ENCODE measurements at places on chromosomes 5 and 9. TPM values are rescaled to one million over a fixed set of nuclear protein-coding genes. Genes with fewer than 3 reads are reported as not detected.

- H3K4me3 ChIP-seq, result peak within 1 kb of the TSS; percentile 64
- H3K4me1 ChIP-seq, result no peaks in the 10 kb centered on the region
- peak within 1 kb of the TSS; percentile 91 for H3K27ac ChIP-seq
- H3K36me3 ChIP-seq, result no peaks in the 10 kb centered on the region
- H3K27me3 ChIP-seq, result peaks cover 83% of the 10 kb centered on the region
Measured at GRCh38 chr5:51383131-51384121, at the start of gene ISL1. TSS of gene ISL1 (plus strand) at chr5:51383448. CDS start at chr5:51383672, 224 bp downstream.

DNA sequence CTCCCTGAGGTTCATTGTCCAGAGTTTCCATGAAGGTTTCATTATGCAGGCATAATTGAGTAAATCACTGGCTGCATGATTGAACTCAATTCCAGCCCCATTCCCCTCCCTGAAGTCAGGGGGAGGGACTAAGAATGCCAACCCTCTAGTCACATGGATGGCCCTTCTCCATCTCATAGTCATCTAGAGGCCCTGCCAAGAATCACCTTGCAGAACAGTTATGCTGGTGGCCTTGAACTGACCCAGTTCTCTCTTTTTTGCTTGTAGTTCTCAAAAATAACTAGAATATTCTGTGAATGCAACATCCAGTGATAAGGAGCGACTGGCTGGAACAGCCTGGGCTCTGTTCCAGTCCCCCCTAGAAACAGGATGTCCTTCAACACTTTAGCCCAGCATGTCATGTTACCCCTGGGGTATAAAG, 31.7 kb downstream of the SLC35A4 start:
- H3K27ac ChIP-seq, result peak overlapping the region; percentile 57
- no peak overlapping the region for H3K4me3 ChIP-seq
- no peak for DNase-seq
- no peaks in the 10 kb centered on the region for H3K36me3 ChIP-seq
- no peaks in the 10 kb centered on the region for H3K4me1 ChIP-seq

- no peak for DNase-seq
- no peaks in the 10 kb centered on the region for H3K36me3 ChIP-seq
- H3K27me3 ChIP-seq, result no peaks in the 10 kb centered on the region
- peaks cover 11% of the 10 kb centered on the region for H3K4me1 ChIP-seq
- H3K27ac ChIP-seq, result no peak overlapping the region
Measured at GRCh38 chr9:35766997-35767396, 12.9 kb upstream of the MSMP start.

- H3K27me3 ChIP-seq, result peaks cover 3% of the 10 kb centered on the region
- H3K27ac ChIP-seq, result no peak overlapping the region
- no peaks in the 10 kb centered on the region for H3K36me3 ChIP-seq
- H3K4me3 ChIP-seq, result no peak overlapping the region
- DNase-seq, result no peak
Measured at GRCh38 chr5:172723508-172723907, 47.5 kb downstream of the DUSP1 start.

GRCh38 chr9:90078988-90079421, 474.2 kb downstream of the GADD45G start:
- H3K4me1 ChIP-seq, result no peaks in the 10 kb centered on the region
- H3K36me3 ChIP-seq, result no peaks in the 10 kb centered on the region
- no peak overlapping the region for H3K27ac ChIP-seq
- no peaks in the 10 kb centered on the region for H3K27me3 ChIP-seq

GRCh38 chr9:111198936-111199335, 131.1 kb downstream of the OR2K2 start:
- no peak overlapping the region for H3K27ac ChIP-seq
- no peaks in the 10 kb centered on the region for H3K27me3 ChIP-seq
- H3K4me3 ChIP-seq, result no peak overlapping the region
- DNase-seq, result no peak
- H3K4me1 ChIP-seq, result no peaks in the 10 kb centered on the region
- H3K36me3 ChIP-seq, result no peaks in the 10 kb centered on the region

DNA sequence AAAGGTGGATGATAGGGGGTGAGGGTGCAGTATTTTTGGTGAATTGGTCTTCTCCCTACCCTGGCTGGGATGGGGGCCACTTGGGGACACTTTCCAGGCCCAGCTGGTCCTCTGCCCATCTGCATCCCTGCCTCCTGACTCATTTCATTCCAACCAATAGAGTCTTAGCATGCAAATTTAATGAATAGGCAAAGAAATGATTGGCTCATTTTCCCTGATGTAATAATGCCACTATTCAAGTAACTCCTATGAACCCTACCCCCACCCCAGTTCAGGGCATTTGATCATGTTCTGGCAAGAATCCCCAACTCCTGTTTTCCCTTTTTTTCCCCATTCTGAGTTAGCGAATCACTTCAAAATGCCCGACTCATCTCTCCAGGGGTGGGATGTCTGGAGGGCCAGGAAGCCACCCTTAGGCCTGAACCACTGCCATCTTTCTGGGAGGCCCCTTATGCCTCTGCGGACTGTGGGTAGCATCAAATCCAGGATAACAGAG, 56.7 kb downstream of the PCDH1 start:
- no peaks in the 10 kb centered on the region for H3K36me3 ChIP-seq
- no peak overlapping the region for H3K4me3 ChIP-seq
- peaks cover 10% of the 10 kb centered on the region for H3K4me1 ChIP-seq
- H3K27ac ChIP-seq, result peak overlapping the region; percentile 89
- peak; percentile 72 for DNase-seq
- peaks cover 8% of the 10 kb centered on the region for H3K27me3 ChIP-seq

DNA sequence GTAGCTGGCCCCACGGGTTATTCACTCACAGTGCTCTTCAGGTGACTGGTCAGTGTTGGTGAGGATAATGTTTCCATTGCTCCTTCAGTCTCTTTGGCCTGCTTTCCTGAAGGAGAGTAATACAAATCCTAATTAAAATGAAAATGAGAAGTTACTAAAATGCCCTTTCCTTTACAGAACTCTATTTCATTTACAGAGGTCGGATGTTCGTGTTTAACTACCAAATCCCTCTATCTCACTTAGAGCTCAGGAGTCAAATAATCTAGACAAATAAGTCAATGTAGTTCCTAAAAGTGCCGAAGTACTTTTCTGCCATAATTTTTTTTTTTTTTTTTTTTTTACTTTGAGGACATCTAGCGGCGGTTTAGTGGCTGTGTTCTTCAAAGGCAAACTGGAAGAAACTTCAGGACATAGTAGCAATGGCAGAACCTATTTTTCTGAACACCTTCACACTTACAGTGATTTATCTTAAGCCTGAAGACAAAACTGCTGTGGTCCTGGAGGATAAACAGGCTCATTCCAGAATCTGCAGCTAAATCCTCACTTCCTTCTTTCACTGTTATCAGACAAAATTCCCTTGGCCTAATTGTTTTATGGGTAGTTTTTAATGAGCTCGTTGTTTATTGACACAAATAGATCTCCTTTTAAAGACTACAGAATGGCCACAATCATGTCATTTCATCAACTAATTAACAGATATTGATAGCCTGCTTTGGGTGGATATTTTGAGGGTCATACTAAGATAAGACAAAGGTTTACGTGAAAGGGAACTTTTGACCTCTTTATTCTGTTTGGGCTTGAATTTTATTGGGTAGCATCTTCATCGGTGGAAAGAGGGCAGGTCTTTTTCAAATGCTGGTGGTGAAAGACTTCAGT, 207.6 kb upstream of the DMRTA1 start:
- peaks cover 14% of the 10 kb centered on the region for H3K4me1 ChIP-seq
- no peaks in the 10 kb centered on the region for H3K27me3 ChIP-seq
- no peaks in the 10 kb centered on the region for H3K36me3 ChIP-seq
- peak overlapping the region; percentile 67 for H3K27ac ChIP-seq

- DNase-seq, result no peak
- no peak overlapping the region for H3K4me3 ChIP-seq
- H3K4me1 ChIP-seq, result no peaks in the 10 kb centered on the region
- peaks cover 4% of the 10 kb centered on the region for H3K27me3 ChIP-seq
Measured at GRCh38 chr9:35993976-35994720, 36.2 kb upstream of the OR2S2 start.

GRCh38 chr5:138180183-138180782, 1.4 kb downstream of the KIF20A start:
- H3K36me3 ChIP-seq, result no peaks in the 10 kb centered on the region
- no peak overlapping the region for H3K27ac ChIP-seq
- peak; percentile 68 for DNase-seq
- no peaks in the 10 kb centered on the region for H3K27me3 ChIP-seq

GRCh38 chr9:123358181-123358905, 2.3 kb downstream of the CRB2 start:
- no peak for DNase-seq
- H3K4me1 ChIP-seq, result peaks cover 42% of the 10 kb centered on the region
- no peak overlapping the region for H3K4me3 ChIP-seq

DNA sequence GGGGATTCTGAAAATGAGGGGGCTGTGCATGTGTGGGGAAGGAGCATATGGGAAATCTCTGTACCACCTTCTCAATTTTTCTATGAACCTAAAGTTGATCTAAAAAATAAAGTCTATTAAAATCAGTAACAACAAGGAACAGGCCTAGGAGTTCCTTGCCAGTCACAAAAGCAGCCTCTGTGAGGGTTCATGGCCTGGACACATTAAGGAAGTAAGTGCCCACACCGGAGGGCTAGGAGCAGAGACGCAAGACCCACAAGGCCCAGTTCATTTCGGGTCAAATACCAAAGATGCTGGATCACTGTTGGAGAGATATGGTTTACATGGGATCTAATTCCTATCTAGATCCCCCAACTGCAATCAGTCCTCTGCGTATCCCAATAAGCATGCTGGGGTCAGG, 88.4 kb downstream of the SEMA4D start:
- H3K27me3 ChIP-seq, result no peaks in the 10 kb centered on the region
- H3K4me1 ChIP-seq, result no peaks in the 10 kb centered on the region
- no peak for DNase-seq
- no peak overlapping the region for H3K27ac ChIP-seq
- no peak overlapping the region for H3K4me3 ChIP-seq

- no peaks in the 10 kb centered on the region for H3K36me3 ChIP-seq
- H3K4me3 ChIP-seq, result no peak overlapping the region
- H3K4me1 ChIP-seq, result peaks cover 10% of the 10 kb centered on the region
Measured at GRCh38 chr5:111582993-111583601, 70.8 kb upstream of the STARD4 start.

DNA sequence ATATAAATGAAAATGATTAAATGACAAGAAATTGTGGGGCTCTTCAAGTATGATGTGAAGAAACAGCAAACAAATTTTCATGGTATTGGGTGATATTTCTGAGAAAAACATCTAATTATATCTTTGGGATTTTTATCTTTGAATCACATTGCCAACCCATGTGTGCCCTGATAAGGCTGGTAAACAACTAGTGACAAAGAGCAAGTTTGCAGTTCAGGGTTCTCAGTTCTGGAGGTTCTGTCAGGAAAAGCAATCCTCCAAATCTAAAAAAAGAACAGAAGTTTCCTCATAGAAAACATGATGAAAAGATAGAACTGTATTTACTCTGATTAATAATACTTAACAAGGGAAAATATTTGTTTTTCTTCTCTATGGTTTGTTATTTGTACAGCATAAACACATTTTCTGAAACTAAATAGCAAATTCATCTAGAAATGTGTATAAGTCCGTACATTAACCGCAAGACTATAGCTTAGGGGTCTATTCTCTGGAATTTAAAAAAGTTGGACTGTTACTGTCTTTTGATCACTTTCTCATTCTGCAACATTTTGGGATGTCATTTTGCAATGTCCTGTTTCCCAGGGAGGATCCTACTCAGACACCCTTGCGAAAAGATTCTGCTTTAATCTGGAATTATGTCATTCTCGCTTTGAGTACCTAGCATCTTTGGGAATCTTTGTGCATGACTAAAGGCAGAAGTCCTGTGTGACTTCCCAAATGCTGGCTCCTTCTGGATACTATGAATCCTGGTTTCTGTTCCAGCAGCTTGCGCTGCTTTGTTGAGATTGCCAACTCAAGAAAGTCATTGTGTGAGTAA, 308.5 kb downstream of the ADGRV1 start:
- H3K27me3 ChIP-seq, result no peaks in the 10 kb centered on the region
- no peaks in the 10 kb centered on the region for H3K36me3 ChIP-seq
- peak overlapping the region; percentile 11 for H3K27ac ChIP-seq
- no peak overlapping the region for H3K4me3 ChIP-seq
- no peak for DNase-seq

- no peak overlapping the region for H3K27ac ChIP-seq
- no peak overlapping the region for H3K4me3 ChIP-seq
- no peak for DNase-seq
- peaks cover 21% of the 10 kb centered on the region for H3K4me1 ChIP-seq
- no peaks in the 10 kb centered on the region for H3K36me3 ChIP-seq
Measured at GRCh38 chr9:89813482-89813881, 208.7 kb downstream of the GADD45G start.

- H3K4me1 ChIP-seq, result no peaks in the 10 kb centered on the region
- peaks cover 3% of the 10 kb centered on the region for H3K27me3 ChIP-seq
- no peak overlapping the region for H3K27ac ChIP-seq
- DNase-seq, result no peak
Measured at GRCh38 chr5:146789712-146790653, 88.6 kb downstream of the PPP2R2B start.

GRCh38 chr5:107294211-107294550, 376.6 kb downstream of the EFNA5 start:
- H3K27ac ChIP-seq, result no peak overlapping the region
- no peak for DNase-seq
- no peaks in the 10 kb centered on the region for H3K27me3 ChIP-seq
- no peak overlapping the region for H3K4me3 ChIP-seq

GRCh38 chr9:5459289-5459829, 9.0 kb downstream of the CD274 start:
- DNase-seq, result no peak
- H3K27ac ChIP-seq, result no peak overlapping the region
- no peak overlapping the region for H3K4me3 ChIP-seq
- H3K4me1 ChIP-seq, result no peaks in the 10 kb centered on the region
- no peaks in the 10 kb centered on the region for H3K36me3 ChIP-seq
- no peaks in the 10 kb centered on the region for H3K27me3 ChIP-seq

DNA sequence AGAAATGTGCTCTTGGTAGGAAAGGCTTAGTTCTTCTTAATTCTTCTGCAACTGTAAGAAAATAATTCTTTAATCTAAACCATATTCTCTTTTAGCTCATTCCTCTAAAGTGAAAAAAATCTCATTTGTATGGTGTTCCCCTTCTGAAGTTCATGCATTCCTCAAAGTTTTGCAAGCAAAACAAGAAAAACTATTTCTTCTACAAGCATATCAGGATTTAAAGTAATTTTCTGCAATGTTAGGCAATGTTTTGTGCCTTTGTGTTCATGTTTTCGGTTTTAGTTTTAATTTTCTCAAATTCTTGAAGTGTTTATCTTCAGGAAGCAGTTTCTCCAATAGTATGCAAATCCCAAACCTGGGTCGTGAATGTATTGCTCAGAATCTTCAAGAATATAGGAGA, 12.7 kb upstream of the GPR21 start:
- no peak overlapping the region for H3K4me3 ChIP-seq
- no peaks in the 10 kb centered on the region for H3K4me1 ChIP-seq
- no peak overlapping the region for H3K27ac ChIP-seq
- no peaks in the 10 kb centered on the region for H3K36me3 ChIP-seq
- no peaks in the 10 kb centered on the region for H3K27me3 ChIP-seq
- no peak for DNase-seq

Gene ZNF608
- 28.5 TPM for total RNA-seq

Gene PRLR
- 95.8 TPM for total RNA-seq

Gene SOX30
- not detected for total RNA-seq

Gene TMEM171
- 1.3 TPM for total RNA-seq

Gene RNF183
- 0.43 TPM for total RNA-seq

Gene GNA14
- 1.5 TPM for total RNA-seq

Gene GFI1B
- not detected for total RNA-seq

Gene PKN3
- total RNA-seq, result 4.5 TPM

Gene CNTFR
- 2.1 TPM for total RNA-seq

Gene FAM78A
- 0.52 TPM for total RNA-seq

Data from hepatocyte (in vitro differentiated cells).